A172 (cell line): ENCODE measurements at places on chromosomes 5 and 9.

- DNase-seq, result no peak
Measured at GRCh38 chr9:111375817-111376564, 46.0 kb upstream of the OR2K2 start.

DNA sequence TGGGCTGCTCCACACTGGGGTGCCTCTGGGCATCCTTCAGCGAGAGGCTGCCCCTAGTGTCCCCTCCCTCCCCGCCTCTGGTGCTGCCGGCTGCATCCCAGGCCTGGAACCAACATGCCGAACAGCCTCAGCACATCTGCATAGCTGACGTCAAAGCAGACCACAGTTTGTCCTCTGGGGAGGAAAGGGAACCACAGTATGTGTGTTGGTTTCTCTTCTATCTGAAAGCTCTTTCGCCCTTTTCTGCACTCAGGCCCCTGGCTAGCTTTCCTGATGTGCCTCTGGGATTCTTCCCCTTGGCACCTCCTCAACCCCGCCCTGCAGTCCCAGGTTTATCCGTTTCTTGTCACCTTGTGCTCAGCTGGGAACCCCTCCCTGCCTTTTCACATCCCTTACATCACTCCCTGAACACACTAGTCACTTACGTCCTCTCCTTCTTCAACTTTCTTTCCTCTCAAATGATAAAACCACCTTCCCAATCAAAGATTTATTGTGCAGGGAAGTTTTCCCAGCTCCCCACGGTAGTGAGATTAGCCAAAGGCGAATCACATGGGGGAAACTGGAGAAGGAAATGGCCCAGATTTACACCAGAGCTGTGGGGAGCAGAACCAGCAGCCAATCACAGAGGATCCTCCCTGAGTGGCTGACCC lies 35.5 kb upstream of the B4GALT1 start:
- DNase-seq, result no peak

DNA sequence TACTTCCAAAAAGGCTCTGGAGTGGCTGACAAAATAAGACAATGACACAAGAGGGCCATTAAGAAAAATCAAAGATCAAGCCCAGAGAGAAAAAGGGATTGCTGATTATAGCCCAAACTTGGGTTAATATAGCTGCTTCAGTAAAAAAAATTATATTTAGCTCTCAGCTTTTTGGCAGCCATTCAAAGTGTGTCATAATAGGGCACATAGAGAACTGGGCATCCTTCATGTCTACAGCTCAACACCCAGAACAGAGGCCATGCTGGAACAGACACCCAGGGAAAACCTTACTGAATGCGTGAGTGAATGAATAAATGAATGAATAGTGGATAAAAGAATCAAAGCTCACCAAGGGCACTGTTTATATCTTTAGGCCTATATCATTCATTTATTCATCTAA lies 110.1 kb downstream of the SLIT3 start:
- DNase-seq, result no peak

DNA sequence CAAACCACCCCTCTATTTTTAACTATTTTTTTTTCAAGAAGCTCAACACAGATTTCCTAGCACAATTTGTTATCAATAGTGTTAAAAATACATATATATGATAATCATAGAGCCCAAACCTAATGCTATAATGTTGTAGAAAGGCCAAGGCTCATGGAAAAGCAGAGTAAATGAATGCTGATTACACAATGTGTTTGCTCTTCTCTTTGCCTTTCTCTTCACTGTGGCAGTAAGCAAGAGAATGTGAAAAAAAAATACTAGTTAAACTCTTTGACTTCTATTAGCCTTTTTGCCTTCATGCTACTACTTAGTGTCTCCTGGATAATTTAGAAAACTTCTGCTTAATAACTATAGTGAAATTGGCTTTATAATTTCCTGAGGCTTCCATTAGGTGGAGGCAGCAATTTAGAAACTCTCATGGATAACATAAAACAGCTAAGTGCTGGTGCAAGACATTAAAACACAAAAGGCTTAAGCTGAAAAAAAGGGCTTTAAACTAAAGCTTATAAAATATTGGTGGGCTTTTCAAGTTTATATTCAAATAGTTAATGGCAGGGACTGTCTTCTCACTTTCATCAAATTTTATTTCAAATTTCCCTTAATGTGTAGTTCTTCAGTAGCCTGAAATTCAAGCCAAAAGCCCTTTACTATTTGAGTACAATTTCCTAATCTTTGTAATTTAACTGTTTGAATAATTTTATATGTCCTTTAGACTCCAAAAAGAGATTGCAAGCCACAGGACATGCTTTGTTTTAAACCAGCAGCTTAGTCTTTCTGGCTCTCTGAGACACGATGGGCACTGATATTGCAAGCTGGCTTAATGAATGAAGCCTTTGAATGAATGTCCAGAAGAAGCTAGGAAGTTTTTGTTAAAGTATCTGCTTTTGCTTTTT lies 2031.8 kb upstream of the CDH6 start:
- no peak for DNase-seq

- peak; percentile 0 for DNase-seq
Measured at GRCh38 chr9:28678097-28678496, 1104.8 kb upstream of the C9orf72 start.

DNA sequence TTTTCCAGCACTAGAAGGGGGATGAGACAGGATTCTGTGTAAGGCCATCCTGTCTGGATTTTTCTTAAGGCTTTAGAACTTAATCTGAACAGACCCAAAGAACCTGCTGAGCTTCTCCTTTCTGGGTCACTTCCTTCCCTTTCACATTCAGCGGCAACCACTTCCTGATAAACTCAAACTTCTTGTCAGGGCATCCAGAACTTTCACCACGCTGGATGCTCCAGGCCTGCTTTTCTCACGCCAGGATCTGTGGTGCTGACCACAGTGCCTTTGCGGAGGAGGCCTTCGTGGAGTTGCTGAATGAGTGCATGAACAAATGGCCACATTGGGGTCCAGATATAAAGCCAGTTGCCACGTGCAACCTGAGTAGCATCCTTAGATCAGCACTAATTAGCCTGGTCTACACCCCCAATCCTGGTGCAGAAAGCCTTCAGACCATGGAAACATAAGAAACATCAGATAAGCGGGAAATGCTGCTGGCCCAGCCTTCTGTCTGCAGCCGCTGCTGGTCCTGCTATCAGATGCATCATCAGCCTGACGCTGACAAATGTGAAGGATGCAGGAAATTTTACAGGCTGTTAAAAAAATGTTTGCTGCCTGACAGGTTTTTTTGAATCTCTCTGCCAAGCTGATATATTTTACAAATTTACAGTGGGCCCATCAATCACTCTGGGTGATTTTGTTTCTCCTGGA lies 75.3 kb upstream of the BARHL1 start:
- no peak for DNase-seq

GRCh38 chr9:35308316-35308715 lies 146.5 kb downstream of the UNC13B start:
- DNase-seq, result no peak

DNA sequence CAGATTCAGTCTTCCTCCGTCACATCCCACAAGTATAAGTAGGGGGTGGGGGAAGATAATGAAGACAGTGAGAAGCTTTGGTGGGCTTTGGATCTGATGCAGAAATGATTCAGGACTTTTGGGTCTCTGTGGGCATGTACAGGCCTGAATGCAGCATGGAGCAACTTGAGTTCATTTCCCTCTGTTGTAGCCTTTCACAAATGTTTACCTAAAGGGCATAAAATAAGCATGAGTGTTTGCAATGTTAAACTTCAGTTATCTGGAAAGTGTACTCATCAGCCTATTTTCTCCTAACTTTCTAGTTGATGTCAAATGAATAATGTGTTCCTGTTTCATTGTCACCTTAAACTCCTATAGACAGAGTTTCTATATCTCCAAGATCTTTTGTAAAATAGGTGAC lies 39.3 kb downstream of the GARNL3 start:
- no peak for DNase-seq

DNA sequence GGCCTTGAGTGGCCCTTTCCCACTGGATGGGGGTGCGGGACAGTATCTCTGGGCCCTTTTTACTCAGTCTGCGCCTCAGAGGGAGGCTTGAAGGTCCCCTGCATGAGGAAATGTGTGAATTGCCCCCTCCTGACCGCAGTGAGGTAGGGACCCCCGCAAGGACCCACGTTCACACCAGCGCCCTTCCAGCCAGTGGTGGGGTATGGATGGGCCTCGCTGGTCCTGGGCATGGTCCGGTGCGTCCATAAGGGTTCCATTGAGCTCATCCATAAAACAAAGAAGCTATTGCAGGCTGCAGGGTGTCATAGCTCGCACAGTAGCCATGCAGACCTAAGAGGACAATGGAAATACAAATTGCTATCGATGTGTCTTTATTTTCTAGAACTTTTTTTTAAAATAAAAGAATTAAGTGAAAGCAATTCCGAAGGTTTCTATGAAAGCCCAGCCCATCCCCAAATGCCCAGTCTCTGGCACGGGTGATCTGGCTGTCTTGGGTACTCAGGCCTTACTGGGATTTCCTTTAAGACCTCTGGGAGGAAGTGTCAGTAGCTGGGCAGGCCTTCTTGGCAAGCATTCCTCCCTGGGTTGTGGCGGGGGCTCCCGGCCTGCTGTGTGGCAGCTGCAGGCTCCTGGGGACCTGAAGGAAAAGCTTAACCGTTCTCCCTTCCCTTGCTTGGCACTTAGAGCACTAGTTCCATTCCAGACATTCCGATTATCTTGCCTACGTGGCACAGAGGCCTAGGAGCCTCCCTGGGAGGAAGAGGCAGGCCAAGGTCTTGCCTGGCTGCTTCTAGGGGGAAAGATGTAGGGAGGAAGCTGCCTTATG lies 1.5 kb upstream of the SEMA5A start:
- DNase-seq, result peak; percentile 56

DNA sequence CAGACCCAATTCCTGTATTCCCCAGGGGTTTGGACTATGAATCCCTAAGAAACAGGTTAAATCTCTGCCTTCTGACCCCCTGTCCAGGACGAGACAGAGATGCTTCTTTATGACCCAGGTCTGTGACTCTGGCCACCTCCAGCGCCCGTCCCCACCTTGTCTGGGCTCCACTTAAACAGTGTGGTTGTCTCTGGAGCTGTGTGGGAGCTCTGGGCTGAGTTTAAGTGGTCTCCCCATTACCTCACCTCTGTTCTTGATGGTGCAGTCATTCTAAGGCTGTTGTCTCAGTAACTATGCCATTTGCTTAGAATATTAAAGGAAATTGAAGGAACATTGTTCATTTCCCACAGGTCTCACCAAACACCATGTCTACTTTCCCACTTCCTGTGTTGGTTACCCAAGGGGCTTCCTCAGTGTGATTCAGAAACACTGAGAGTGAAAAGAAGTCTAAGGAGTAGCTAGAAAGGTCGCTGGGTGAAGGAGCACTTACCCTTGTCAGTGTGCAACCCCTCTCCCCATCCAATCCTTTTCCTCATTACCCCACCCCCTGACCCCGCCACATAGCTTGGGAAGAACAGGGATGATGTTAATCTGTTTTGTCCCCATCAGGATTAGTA lies 127.8 kb upstream of the CKMT2 start:
- no peak for DNase-seq

GRCh38 chr9:136614372-136614922 lies 48.3 kb upstream of the EGFL7 start:
- DNase-seq, result peak; percentile 97
